Stimulated activated CD4-positive, alpha-beta T cell treated with anti-CD3 and anti-CD28 coated beads, Interleukin-1b, Interleukin-23, amount 100 ng/mL, for 48 hours (primary cell): ENCODE measurements at places on chromosomes 3 and 15.
A peak's percentile ranks its signal among the peaks of the same experiment; 100 is the strongest.

GRCh38 chr3:5366746-5367145, 179.2 kb downstream of the EDEM1 start:
- no peak for DNase-seq

DNA sequence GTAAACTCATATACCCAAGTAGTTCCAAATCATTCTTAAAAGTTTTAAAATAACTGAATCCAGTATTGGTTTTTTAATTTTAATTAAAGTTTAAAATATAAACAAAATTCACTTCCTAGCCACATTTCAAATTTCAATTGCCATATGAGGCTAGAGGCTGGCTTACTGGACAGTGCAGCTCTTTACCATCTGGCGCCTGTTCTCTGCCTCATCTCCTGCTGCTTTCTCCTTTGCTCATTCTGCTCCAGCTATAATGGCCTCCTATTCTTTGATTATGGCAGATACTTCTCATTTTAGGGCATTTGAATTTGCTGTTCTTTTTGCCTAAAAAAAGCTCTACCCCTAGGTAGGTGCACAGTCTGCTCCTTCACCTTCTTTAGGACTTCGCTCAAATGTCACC, 19.1 kb downstream of the ARMC8 start:
- DNase-seq: no peak

DNA sequence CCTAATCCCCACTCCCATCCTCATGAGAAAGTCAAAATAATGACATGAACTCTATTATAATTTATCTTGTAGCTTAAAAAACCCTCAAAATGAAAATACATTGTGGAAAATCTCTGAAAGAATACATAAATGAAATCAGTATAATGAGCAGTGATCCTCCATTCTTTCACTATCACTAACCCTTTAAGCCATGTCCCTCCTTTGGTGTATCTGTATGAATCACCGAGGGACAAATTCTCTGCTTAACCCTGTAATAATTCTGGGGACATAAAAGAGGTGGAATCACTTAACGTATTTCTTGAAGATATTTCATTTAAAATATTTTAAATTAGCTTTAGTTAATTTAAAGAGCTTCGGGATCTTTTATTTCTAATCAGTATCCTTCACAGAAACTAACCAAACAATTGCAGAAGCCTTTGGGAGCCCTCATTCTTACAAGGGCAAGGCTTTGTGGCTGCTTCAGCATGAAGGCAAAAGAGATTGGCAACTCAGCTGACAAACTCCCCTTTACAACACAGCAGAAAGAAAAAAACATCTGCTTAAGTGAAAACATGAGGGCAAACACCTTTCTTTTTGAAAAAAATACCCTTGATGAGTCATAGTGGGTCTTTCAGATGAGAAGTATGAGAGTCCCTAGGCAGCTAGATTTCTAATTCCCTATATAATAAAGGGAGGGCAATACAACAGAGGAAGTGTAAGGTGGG, 44.0 kb upstream of the ALCAM start:
- DNase-seq: no peak

DNA sequence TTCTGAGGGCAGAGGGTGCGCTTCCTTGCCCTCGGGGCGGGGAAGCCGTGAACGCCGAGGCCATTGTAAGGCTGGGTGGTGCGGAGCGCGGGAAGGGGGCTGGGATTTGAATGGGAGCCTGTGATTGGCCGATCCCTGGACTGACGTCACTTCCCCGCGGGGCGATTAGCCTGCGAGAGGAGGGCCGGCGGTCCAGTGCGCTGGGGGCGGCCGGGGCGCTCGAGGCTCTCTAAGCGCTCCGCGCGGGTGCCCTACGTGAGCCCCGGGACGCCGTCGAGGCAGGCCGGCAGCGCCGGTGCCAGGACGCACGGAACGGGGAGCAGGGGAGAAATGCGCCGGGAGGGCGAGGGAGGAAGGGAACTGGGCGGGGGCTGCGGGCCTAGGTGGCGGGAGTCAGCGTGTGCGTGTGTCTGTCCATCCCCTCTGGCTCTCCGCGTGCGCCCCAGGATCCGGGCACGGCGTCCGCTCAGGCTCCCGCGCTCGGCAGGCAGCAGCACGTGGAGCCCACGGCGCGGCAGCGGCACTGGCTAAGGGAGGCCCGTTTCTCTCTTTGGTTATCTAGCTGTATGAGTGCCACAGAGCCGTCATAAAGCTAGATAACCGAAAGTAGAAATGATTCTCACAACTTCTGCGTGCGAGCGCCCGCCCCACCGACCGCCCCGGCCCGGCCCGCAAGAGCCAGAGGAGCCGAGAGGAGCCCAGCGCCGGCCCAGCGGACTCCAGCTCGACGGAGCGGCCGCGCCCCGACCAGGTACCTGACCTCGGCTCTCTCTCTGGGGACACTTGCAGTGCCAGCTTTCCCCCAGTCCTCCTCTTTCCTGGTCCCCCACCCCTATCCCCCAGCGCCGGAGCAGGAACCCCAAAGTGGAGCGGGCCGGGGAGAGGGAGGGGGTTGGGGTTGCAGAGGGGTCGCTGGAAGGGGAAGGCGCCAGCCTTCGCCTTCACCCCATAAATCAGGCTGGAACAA, 33.1 kb upstream of the POLG start:
- peak; percentile 22 for DNase-seq

DNA sequence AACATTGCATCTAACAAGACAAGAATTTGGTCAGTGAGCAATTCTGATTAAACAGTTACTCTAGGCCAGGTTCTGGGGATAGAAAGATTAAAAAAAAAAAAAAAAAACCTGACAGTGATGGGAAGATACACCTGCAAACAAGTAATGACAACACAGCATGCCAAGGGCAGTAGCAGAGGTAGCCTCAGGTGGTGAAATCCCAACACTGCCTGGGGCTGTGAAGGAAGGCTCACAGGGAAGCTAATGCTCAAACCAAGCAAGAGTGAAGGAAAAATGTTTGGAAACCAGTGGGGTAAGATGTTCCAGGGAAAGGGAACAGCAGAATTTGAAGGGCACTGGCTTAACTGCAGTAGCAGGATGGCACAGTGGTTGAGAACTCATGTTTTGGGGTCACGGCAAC, 8.9 kb downstream of the RTP2 start:
- no peak for DNase-seq

GRCh38 chr3:146972726-146973125, 367.6 kb upstream of the PLSCR5 start:
- no peak for DNase-seq

DNA sequence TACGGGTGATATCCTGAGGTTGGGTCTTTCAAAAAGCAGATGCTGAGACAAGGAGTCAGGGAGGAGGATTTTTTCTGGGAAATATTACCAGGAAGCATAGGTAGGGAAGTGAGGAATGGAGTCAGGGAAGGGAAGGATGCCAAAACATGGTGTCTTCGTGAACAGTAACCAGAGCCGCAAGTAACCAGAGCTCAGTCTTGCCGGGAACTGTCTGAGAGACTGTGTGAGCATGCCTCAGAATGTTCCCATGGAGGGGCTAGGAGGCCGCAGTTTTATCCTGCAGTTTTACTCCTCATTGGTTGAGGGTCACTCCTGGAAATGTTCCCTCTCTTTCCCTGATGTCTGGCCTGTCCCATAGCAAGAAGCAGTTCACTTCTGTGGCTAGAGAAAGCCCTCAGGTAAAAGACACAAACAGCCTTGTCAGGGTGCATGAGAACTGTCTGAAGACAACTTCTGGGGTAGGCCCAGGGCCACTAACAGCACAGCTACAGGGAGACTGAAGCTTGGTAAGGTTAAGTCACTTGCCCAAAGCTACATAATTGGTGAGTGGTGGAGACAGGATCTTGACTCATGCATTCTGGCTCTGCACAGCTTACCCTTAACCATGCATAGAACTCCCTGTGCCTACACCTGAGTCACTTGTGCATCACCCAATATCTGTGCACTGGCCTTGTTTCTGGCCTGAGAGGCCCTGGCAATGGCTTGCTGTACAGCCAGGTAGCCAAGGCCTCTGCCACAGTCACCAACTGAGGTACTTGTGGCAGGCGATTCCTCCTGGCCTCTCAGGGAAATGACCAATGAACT, 76.3 kb upstream of the FRMD4B start:
- no peak for DNase-seq

DNA sequence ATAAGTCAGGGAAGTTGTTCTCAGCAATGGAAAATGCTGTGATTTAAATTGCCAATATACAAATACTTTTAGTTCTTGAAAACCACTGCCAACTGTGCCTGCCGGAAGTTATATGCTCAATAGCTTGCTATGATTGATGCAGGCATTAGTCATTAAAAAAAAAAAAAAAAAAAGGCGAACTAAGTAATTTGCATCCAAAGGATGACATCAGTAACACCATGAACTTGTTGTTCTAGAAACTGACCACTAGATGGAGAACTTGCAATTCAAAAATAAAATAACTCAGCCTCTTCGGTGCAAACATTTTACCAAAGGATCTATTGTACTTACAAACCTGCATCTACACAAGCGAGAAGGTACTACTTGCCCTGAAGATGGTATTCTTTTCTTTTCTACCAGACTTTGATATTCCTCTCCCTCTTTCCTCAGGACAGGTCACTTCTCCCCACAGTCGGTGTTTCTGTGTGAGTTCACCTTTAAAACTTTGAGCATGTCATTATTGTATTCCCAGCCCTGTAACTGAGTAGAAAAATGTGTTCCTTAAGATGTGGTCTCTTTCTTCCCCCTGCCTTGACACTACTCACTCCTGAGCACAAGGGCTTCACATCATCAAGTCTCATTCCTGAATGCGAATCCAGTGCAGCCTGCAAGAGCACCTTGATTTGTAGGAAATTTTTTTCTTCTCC, 115.0 kb upstream of the VEPH1 start:
- no peak for DNase-seq

GRCh38 chr15:74726774-74727164, 1.4 kb upstream of the CYP1A1 start:
- DNase-seq: no peak

GRCh38 chr3:46113608-46114007, 86.3 kb upstream of the XCR1 start:
- no peak for DNase-seq

GRCh38 chr3:128112357-128112968, 11.1 kb downstream of the RUVBL1 start:
- peak; percentile 61 for DNase-seq

GRCh38 chr3:98540346-98540745, 8.6 kb downstream of the GPR15 start:
- DNase-seq: no peak

- no peak for DNase-seq
Observed at GRCh38 chr15:36921484-36922091, 178.8 kb downstream of the MEIS2 start.

GRCh38 chr15:94887391-94887790, 656.0 kb downstream of the MCTP2 start:
- DNase-seq: no peak

- DNase-seq: no peak
Observed at GRCh38 chr15:33152502-33153109, 41.9 kb downstream of the FMN1 start.

- no peak for DNase-seq
Observed at GRCh38 chr3:102020735-102021134, 171.4 kb downstream of the NFKBIZ start.

DNA sequence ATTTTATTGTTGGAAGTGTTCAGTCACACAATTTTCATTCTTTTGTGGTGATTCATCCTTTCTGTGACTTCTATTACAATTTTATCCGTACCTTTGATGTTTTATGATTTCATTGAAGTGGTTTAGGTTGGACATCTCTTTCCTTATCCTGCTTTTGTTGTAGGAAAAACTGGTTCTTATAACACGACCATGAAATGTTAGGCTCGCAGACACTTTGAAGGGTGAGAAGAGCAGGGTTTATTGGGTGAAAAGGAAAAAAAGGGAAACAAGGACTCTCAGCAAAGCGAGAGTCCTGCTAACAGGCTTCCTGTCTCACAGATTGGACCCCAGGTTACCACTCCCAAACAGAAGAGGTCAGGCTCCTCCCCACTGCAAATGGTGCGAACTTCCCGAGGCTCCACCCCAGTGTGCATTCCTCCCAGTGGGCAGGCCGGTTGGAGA, 257.4 kb downstream of the STXBP5L start:
- DNase-seq: no peak

DNA sequence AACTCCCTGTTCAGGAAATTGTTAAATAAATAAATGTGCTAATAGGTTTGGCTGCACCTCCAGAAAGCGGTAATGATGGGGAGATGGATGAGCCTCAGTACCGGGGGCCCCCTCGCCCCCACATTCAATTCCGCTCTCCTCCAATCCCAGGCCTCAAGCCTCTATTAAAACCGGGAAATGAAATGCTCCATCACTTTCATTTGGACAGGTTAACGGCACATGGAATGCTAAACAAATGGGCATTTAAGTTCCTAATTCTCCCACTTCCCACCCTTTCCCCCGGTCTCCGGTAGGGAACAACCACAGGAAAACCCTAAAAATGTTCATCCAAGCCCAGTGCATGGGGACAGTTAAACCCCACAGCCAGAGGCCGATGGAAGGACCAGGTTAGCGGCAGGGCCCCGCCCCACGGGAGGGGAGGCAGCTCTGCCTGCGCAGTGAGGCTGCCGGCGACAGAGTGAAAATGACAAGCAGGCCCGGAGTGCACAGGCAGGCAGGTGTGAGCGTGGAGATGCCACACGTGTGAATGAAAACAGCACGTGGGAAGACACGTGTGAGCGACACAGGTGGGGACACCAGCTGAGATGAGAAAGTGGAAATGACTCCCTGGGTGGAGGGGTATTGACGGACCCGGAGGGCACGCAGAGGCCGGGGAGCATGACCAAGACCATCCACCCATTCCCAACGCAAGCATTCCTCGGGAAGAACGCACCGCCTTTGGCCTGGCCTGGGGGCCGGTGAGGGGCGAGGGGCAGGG, 28.1 kb downstream of the RNU5B-1 start:
- DNase-seq: no peak

DNA sequence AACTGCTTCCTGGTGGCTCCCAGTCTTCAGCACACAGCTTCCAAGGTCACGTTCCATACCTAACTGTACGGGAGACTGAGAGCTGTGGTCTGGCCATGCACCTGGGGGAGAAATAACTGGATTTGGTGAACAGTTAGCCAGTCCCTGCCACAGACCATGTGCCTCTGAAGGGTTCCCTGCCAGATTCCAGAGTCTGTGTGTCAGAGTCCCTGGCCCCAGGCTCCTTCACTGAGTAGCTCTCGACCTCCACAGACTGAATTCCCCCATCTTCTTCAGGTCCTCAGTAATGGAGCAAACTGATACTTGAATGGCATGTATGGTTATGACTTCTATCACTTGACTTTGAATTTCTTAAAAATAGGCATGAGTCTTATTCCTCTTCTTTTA, 17.5 kb downstream of the MKRN2OS start:
- DNase-seq: no peak

GRCh38 chr3:132033471-132033870, 1.3 kb downstream of the CPNE4 start:
- DNase-seq: no peak
